ENCODE measurements at places on chromosomes 5 and 9.
A peak's percentile ranks its signal among the peaks of the same experiment; 100 is the strongest.

- no peak for DNase-seq
Observed at GRCh38 chr9:91144769-91145168, 216.9 kb downstream of the AUH start.

GRCh38 chr9:121271368-121272341 is 3.7 kb downstream of the GSN start:
- DNase-seq, result peak; percentile 14

GRCh38 chr5:135921388-135921787 is 25.7 kb upstream of the IL9 start:
- DNase-seq, result no peak

DNA sequence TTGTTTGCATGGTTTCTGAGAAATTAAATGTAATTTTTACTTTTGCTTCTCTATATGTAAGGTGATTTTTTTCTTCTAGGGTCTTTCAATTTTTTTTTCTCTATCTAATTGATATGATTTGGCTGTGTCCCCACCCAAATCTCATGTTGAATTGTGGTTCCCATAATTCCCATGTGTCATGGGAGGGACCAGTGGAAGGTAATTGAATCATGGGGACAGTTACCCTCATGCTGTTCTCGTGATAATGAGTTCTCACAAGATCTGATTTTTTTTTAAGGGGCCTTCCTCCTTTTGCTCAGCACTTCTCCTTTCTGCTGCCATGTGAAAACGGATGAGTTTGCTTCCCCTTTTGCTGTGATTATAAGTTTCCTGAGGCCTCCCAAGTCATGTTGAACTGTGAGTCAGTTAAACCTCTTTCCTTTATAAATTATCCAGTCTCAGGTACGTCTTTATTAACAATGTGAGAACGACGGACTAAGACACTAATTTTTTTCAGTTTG is 150.8 kb downstream of the MTRR start:
- no peak for DNase-seq

DNA sequence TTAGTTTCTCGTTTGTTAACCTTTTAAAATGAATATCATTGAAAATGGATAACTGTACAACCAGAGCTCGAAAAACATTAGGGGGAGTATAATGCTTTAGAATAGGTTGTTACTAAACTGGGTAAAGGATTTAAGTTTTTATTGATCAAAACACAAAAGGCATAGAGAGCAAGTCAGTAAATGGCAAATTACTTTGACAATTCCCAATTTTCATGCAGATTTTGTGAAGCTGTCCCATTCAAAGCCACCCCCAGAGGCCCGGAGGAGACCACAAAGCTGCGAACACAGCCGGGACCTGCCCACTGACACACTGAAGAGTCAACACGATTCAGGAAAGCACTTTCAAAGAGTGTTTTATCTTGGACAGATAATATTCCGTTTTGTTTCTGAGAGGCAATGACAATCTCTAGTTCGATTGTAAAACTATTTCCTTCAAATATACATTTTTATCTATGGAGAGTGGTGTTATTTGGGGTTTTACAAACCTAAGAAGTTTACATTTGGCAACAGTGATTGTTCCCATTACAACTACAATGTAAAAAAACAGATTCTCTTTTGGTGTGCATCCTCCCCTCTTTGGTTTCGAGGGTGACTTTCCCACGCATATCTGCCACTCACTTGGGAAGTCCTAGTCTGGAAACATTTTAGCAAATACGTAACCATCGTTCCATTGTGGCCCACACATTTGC is 182.6 kb upstream of the TBCA start:
- no peak for DNase-seq

GRCh38 chr9:91056917-91057316 is 255.3 kb downstream of the SYK start:
- no peak for DNase-seq

DNA sequence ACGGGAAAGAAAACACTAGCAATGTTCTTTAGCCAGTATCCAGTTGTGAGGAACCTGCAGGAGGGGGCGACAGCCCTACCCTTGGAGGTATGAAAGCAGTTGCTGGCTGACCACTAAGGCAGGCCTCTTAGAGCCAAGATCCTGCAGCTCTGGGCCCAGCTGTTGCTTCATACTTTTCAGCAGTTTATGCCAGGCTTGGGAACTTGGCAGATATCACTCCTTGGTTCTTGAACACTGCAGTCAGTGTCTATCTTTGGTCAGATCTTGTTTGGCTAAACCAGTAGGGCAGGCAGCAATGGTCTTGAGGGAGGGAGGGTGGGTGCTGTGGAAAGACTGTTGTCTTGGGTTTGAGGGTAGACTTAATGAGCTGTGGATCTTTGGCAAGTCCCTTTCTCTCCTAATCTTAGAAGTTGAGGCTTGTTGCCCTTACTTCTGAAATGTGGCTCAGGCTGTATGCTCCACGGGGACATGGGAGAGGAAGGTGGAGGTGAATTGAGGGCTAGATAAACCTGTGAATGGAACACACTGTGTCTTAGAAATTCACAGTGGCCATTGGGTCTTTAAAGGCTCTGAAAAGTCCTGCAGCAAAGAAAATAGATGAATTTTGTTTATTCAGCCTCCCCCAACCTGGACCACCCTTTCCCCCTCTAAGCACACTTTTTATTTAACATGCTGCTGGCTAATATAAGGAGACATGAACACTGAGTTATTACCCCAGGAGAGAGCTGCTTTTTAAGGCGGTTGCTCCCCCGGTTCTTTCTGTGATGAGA is 37.5 kb downstream of the ZNF618 start:
- no peak for DNase-seq

GRCh38 chr5:78765116-78765515 is 116.5 kb upstream of the LHFPL2 start:
- DNase-seq, result no peak

GRCh38 chr5:17308326-17309065 is 91.1 kb downstream of the BASP1 start:
- DNase-seq, result no peak

DNA sequence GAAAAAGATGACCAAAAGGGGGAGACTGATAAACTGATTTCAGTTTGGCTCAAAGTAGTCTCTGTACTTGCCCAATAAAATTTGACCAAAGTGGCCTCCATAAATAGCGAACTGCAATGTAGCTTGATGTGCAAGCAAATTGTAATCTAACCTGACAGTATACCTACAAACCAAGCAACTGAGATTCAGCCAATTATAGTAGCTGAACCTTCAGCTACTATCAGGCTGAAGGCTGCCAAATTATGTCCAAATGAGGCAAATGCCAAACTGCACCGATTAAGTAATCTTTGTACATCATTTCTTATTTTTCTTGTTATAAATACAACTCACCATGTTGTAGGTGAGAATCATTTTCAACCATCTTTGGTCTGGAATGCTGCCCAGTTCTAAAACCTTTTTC is 390.6 kb downstream of the CDH9 start:
- no peak for DNase-seq

DNA sequence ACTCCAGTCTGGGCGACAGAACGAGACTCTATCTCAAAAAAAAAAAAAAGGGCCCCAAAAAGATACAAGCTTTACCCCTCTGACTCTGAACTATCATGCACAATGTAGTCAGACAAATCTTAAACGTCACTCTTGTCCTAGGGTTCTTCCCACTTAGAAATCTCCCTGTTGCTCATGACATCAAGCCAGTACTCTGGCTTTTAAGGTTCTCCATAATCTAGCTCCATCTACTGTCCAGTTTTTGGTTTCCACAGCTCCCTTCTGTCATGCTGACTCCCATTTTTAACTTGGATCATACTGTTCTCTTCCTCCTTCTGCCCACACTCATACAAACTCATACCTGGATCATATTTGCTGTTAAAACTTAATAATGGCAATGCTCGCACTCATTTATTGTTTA is 156.7 kb upstream of the TLX3 start:
- DNase-seq, result no peak

DNA sequence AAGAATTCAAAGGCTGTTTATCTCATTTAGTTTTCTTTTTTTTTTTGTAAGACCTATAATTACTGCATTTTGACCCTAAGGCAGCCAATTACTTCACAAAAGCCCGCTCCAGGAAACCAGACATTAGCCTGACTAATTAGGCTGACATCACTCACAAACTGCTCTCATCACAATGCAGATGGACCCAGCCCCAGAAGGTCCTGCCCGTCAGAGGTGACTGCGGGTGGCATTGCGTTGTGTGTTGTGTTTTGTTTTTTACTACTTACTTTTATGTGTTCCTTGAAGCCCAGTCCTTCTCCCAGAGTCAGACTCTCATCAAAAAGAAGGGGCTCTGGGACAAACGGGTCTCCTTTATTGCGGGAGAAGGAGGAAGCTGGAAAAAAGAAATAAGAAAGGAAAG is 172.2 kb downstream of the HSD17B3 start:
- DNase-seq, result no peak

DNA sequence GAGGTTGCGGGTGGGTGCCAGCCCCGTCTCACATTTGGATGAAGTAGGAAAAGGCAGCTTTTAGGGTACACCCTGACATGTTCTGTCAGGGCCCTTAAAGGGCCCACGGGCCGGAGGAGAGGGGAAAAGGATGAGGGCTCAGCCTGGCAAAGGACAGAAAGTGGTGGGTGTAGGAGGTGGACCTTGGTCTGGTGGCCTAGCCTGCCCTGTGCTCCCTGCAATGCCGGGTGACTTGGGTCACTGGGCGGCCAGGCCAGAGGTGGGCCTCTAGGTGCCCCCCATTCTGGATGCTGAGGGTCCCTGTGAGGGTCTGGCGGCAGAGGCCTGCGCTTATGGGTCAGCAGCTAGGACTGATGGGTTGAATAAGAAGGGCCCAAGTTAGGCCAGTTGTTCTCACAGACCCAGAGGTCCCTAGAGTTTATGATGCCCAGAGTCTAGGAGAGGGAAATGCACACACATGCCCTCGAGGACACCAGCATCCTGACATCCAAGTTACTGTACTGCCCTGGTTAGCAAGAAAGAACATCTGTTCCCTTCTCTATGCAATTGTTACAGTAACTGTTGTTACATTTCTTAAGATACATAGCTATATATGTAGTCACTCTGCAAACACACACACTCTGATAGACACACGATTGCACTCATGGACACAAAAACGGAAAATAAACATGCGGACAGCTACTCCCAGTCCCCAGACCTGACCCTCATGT is 12.5 kb downstream of the TRIM7 start:
- no peak for DNase-seq

GRCh38 chr9:36135741-36136271 is 727 bp upstream of the GLIPR2 start:
- no peak for DNase-seq

DNA sequence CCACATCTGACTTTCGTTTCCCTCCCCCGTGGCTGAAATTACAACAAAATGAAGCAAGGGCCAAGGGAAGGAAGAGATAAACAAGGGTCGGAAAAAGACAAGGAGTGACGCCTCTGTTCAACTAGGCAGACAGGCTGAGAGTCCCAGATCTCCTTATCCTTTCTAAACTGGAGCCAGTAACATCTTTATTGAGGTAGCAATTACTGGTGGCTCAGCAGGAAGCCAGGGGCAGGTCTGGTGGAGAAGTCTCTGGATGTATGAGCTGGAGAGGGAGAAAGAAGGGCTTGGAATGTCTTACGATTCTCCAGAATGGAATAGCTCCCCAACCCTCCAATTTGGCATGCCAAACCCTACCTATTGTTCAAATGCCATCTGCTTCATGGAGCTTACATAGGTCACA is 190.8 kb upstream of the BRINP1 start:
- DNase-seq, result no peak
